Activated CD4-positive, alpha-beta T cell treated with anti-CD3 and anti-CD28 coated beads for 48 hours (primary cell): ENCODE measurements at places on chromosomes 13 and 19.

GRCh38 chr13:74979703-74980102 lies 502.3 kb downstream of the TBC1D4 start:
- DNase-seq, result no peak

GRCh38 chr19:55188625-55189024 lies 8.5 kb upstream of the SYT5 start:
- no peak for DNase-seq

GRCh38 chr13:60035874-60036273 lies 127.9 kb downstream of the DIAPH3 start:
- DNase-seq, result no peak

- no peak for DNase-seq
Measured at GRCh38 chr13:68030152-68030809, 800.1 kb upstream of the PCDH9 start.

DNA sequence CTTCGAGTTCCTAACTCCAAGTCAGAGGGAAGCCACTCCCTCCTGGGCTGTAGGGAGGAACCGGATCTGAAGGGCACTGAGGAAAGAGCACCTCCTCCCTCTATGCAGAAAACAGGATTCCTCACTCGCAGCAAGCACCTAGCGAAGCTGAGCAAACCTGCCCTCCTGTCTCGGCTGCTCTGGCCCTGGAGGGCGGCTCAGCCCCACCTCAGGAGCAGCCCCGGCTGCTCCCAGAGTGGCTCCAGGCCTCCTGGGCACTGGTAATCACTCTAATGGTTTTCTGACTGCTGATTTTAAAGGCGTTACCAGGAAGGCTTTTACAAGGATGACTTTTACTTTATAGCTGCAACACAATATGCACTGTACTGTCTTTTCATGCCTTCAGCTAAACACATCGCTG lies 312.5 kb downstream of the TEX29 start:
- no peak for DNase-seq

- no peak for DNase-seq
Measured at GRCh38 chr19:39871362-39871761, 25.2 kb upstream of the FBL start.

DNA sequence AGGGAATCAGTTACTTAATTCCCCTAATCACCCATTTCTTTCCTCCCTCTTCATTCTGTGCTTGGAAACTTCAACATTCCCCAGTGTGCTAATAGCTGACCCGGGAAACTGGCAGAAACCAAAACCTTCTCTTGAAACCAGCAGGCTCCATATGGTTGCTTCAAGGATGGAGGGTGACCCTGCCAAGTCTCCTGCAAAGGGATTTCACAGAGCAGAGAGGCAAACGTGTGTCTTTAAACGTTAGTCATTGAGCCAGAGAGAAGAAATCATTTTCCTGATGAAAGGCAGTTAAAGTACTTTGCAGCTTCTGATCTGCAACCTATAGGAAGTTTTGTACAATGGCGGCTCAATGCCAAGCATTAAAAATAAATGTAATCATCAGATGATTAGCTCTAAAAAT lies 220.9 kb downstream of the POU4F1 start:
- no peak for DNase-seq

- DNase-seq, result peak; percentile 97
Measured at GRCh38 chr19:20039203-20039723, at the start of gene ZNF682. Gene ZNF682, minus strand, starts transcription at chr19:20039505. Its CDS starts 160 bp downstream, at chr19:20039345.

DNA sequence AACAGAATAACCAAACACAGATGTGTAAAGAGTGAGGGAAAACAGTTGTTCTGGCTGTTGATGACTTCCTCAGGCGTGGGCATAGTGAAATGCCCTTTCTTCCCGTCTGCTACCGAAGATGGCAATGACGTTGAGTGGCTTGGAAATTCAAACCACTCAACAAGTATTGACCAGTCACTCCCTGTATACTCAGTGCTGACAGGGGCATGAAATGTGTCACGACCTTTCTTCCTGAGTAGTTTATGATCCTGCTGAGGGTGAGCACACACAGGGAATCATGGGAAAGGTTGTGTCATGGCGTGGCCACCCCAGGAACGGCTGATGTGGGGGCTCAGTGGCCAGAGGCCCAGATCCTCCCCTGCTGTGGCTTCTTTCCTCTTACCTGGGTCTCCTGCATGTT lies 87.8 kb upstream of the C1QTNF9B start:
- DNase-seq, result no peak

GRCh38 chr13:21675095-21675991 lies 4.5 kb downstream of the FGF9 start:
- DNase-seq, result peak; percentile 47

- no peak for DNase-seq
Measured at GRCh38 chr13:27147530-27148170, 24.0 kb downstream of the USP12 start.

DNA sequence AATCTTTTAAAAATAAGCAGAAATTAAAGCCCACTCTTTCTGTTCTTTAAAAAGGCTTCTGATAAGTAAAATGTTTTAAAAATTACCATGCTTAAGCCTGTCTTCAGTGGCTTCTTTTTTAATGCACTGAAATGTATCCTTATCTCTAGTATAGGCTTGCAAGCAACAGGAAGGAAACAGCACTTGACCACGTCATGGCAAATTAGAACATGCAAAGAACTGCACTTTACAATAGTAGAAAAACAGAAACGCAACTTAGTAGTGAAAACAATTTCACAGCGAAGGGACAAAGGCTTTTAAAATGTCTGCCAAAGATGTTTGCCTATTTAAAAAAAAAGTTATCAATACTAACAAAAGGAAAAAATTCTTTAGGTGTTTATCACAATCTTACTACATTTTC lies 36.3 kb downstream of the ELF1 start:
- DNase-seq, result peak; percentile 60

DNA sequence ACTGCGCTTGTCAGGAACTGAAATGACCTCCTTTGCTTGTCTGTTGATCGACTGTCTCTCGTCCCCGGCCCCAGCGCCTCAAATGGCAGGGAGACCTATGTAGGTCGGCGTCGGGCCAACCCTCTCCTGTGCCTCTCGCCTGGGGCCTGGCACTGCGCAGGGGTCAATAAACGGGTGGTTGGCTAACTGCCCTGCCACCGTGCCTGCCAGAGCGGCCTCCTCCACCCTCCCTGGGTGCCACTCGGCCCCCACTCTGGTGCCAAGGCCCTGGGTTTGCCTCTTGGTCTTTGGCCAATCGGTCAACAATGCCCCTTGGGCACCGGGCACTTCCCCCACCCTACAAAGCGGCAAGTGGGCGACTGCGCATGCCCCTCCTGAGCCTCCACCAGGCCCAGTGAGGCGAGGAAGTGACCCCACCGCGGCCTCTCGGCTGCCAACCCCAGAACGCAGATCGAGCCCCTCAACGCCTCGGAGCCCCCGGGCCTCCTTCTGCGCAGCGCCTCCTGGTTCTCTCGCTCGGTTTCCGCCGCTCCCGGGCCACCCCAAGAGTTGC lies 1.1 kb downstream of the KEAP1 start:
- peak; percentile 50 for DNase-seq

- no peak for DNase-seq
Measured at GRCh38 chr13:98710521-98710920, 42.0 kb downstream of the SLC15A1 start.

- no peak for DNase-seq
Measured at GRCh38 chr13:50646070-50646469, 197.4 kb downstream of the DLEU7 start.

- DNase-seq, result no peak
Measured at GRCh38 chr19:32924200-32924599, 47.6 kb downstream of the CEP89 start.

DNA sequence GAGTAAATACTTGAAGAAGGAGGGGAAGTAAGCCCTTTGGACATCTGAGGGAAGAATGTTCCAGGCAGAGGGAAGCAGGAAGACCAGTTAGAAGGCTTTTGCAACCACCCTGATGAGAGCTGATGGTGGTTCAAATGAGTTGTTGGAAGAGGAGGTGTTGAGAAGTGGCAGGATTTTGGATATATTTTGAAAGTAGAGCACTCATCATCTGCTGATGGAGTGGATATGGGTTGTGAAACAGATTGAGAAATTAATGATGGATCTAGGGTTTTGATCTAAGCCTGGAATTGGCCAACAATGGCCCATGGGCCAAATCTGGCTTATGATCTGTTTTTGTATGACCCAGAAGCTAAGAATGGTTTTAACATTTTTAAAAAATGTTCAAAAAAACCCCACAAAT lies 230.7 kb downstream of the NDFIP2 start:
- DNase-seq, result no peak

- peak; percentile 95 for DNase-seq
Measured at GRCh38 chr19:12676384-12676792, 5.3 kb downstream of the DHPS start.

- DNase-seq, result no peak
Measured at GRCh38 chr13:52187029-52187423, 27.6 kb upstream of the NEK3 start.

DNA sequence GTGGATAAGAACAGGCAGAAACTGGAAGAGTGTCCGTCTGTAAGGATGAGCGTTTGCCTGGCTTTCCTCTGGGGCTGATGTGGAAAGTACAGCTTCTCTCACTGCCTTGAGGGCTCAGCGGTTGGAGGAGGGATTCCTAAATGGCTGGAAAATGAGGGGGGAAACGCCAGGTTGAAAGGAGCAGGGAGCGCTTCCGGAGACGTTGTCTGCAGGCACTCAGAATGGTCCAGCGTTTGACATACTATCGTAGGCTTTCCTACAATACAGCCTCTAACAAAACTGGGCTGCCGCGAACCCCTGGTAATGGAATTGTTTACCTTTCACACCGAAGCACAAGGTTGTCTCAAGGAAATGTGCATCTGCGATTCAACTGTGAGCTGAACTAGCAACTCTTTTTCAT lies 39.9 kb downstream of the MRPL57 start:
- no peak for DNase-seq

DNA sequence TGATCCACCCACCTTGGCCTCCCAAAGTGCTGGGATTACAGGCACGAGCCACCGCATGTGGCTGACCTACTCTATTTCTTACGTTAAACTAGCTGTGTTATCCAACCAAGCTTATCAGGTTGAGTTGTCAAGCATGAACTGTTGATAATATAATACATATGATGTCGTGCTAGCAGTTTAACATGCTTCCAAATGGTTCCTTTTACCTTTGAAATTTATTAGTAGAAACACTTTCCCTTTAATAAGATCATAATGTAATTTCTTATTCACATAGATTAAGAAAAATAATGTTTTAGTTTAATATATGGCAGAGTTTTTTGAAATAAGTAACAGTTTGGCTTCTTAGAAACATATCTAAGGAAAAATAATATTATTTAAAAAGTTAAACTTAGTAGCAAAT lies 34.4 kb upstream of the VWA8 start:
- DNase-seq, result no peak

- no peak for DNase-seq
Measured at GRCh38 chr13:111882351-111882750, 184.6 kb upstream of the SOX1 start.

DNA sequence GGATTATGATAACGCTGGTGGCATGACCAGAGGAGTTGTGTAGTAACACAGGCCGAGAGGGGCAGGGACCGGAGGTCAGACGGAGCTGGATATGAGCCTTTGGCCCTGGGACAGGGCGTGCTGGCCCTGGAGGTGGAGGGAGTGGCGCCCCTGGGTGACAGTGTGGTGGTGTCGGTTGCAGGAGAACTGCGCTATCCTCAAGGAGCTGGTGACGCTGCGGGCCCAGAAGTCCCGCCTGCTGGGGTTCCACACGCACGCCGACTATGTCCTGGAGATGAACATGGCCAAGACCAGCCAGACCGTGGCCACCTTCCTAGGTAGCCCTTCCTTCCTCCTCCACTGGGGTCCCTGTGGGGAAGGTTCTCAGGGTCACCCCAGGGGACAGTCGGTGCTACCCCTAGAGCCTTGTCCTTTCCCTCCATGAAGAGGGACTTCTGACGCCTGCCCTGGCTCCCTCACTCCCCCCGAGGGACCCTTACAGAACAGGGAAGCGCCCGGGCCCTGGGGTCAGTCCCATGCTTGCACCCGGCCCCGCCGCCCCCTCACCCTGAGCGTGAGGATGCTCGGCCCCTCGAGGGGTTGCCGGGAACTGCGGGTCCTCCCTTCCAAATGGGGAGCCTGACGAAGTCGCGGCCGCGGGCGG lies 12.8 kb upstream of the ZNF554 start:
- DNase-seq, result no peak

GRCh38 chr19:43315851-43316250 lies 37.6 kb upstream of the CD177 start:
- no peak for DNase-seq

- DNase-seq, result no peak
Measured at GRCh38 chr13:33957497-33957905, 139.6 kb downstream of the RFC3 start.

GRCh38 chr19:10113964-10114650 lies 2.6 kb downstream of the P2RY11 start:
- no peak for DNase-seq

- no peak for DNase-seq
Measured at GRCh38 chr13:65336916-65337315, 1893.2 kb downstream of the PCDH9 start.

- no peak for DNase-seq
Measured at GRCh38 chr19:48502350-48503018, 9.2 kb downstream of the LMTK3 start.

DNA sequence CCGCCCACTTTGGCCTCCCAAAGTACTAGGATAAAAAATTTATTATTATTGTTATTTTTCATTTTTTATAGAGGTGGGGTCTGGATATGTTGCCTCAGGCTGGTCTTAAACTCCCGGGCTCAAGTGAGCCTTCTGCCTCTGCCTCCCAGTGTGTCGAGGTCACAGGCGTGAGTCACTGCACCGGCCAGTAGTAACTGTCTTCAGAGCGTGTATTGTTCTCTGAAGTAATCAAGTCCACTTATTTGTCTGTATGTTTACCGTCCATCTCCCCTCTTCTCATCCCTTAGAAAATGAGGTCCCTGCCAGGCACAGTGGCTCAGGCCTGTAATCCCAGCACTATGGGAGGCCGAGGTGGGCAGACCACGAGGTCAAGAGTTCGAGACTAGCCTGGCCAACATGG lies 18.2 kb upstream of the SULT2B1 start:
- no peak for DNase-seq

DNA sequence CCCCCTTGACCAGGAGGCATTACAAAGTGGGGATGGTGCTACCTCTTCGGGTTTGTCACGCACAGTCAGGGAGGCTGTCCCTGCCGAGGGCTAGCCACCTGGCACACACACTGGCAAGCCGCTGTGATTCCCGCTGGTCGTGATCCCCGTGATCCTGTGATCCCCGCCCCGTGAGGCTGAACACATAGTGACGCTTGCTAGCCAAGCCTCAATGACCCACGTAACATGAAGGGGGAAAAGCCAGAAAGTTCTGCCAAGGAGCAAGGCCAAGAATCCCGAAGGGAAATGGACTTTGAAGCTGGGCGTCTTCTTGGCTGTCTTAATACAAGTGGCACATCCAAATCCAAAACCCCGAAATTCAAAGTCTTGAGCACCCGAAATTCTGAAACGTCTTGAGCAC lies 13.7 kb downstream of the LDLR start:
- DNase-seq, result no peak

DNA sequence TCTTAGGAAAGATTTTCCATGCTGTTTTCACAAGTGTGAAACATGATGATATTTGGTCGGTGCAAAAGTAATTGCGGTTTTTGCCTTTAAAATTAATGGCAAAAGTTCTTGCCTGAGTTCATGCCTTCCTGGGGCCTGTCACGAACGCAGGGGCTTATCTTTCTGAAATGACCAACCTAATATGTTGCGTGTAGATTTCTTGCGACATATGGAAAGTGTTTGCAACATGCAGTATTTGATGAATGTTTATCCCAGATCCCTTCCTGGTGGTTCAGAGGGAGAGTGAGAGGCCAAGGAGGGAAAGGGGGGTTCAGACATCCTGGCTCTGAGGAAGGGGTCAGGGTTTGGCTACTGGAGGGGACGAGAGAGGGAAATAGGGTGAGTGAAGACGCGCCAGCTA lies 72.0 kb downstream of the TEX29 start:
- DNase-seq, result no peak
